ENCODE measurements at places on chromosomes 6 and 20. TPM values are rescaled to one million over a fixed set of nuclear protein-coding genes. Genes with fewer than 3 reads are reported as not detected.

GRCh38 chr6:49966334-49966733 lies 2.4 kb upstream of the DEFB114 start:
- DNase-seq, result no peak

GRCh38 chr6:41286544-41287346 lies at the start of gene TREM1:
TREM1 (minus strand) TSS chr6:41286682; CDS start chr6:41286655, 27 bp downstream.
- DNase-seq, result no peak

KCTD20 gene
- total RNA-seq, result 81.7 TPM

COL19A1 gene
- not detected for total RNA-seq

ZBP1 gene
- total RNA-seq, result 0.26 TPM

Measured in mesenteric fat pad (tissue), 1 donor.